ENCODE measurements at places on chromosomes 11 and 22. TPM values are rescaled to one million over a fixed set of nuclear protein-coding genes. Genes with fewer than 3 reads are reported as not detected.

SMC1B gene
- not detected for total RNA-seq

C11orf91 gene
- total RNA-seq, result not detected

BAIAP2L2 gene
- total RNA-seq, result 2.3 TPM

OR51B5 gene
- total RNA-seq, result not detected

DLG2 gene
- 8.2 TPM for total RNA-seq

RFPL1 gene
- total RNA-seq, result not detected

PHOX2A gene
- total RNA-seq, result 1.4 TPM

TMEM86A gene
- 2.3 TPM for total RNA-seq

DNA sequence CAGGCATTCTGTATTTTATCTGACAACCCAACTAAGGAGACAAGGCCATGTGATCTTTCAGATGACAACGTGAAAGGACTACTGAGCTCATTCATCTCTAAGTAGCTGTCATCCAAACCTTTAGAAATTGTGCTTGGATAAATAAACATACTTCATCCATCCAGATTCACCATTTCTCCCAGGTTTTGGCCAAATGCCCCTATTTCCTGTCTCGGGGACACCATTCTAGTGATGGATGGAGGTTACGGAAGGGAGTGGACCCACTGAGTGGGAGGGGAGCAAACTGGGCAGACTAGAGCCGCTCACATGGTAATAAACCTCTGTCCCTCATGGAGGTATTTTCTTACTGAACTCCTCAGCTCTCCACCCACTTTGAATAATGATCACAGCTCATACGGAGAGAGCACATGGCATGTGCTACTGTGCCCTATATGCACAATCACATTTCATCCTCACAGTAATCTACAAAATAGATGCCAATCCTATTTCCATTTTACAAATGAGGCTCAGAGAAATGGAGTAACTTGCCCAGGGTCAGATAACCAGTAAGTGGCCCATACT is 114.4 kb downstream of the SLC1A2 start:
- H3K4me3 ChIP-seq, result no peak overlapping the region
- H3K36me3 ChIP-seq, result no peaks in the 10 kb centered on the region
- no peaks in the 10 kb centered on the region for H3K27me3 ChIP-seq
- no peak overlapping the region for H3K27ac ChIP-seq

- no peak within 1 kb of the TSS for H3K27ac ChIP-seq
- no peaks in the 10 kb centered on the region for H3K27me3 ChIP-seq
- no peaks in the 10 kb centered on the region for H3K4me1 ChIP-seq
- peak within 1 kb of the TSS; percentile 60 for H3K4me3 ChIP-seq
These were observed at the start of gene ANO3 for GRCh38 chr11:26331911-26332571. TSS of gene ANO3 (plus strand) at chr11:26332130. CDS start at chr11:26332276, 146 bp downstream.

- no peak overlapping the region for H3K27ac ChIP-seq
- no peaks in the 10 kb centered on the region for H3K27me3 ChIP-seq
- no peak for DNase-seq
- no peak overlapping the region for H3K4me3 ChIP-seq
- peaks cover 7% of the 10 kb centered on the region for H3K36me3 ChIP-seq
These were observed 105.5 kb downstream of the CSNK2A3 start for GRCh38 chr11:11247576-11247975.

GRCh38 chr22:37229012-37229804 is 14.9 kb downstream of the RAC2 start:
- no peaks in the 10 kb centered on the region for H3K36me3 ChIP-seq
- no peaks in the 10 kb centered on the region for H3K4me1 ChIP-seq
- no peak overlapping the region for H3K27ac ChIP-seq
- no peak for DNase-seq
- no peak overlapping the region for H3K4me3 ChIP-seq
- H3K27me3 ChIP-seq, result no peaks in the 10 kb centered on the region

DNA sequence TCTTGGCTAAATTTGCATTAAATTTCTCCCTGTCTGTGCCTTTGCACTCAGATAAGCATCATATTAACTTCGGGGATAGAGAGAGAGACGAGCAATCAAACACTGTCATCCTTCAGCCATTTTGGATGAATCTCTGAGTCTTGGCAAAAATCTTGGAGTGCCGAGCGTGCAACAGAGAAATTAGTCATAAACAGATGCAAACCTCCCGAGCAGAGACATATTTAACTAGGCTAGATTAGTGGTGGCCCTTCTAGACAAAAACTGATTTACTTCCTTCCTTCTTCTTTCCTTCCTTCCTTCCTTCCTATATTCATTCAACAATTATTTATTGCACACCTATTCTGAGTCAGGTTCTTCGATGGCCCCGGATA is 114.4 kb upstream of the BLID start:
- H3K36me3 ChIP-seq, result no peaks in the 10 kb centered on the region
- peaks cover 11% of the 10 kb centered on the region for H3K4me1 ChIP-seq
- H3K27ac ChIP-seq, result no peak overlapping the region
- no peak for DNase-seq
- H3K27me3 ChIP-seq, result no peaks in the 10 kb centered on the region
- H3K4me3 ChIP-seq, result no peak overlapping the region

GRCh38 chr11:35404388-35404775 is 15.0 kb downstream of the SLC1A2 start:
- no peaks in the 10 kb centered on the region for H3K27me3 ChIP-seq
- H3K36me3 ChIP-seq, result no peaks in the 10 kb centered on the region
- no peak overlapping the region for H3K27ac ChIP-seq
- H3K4me1 ChIP-seq, result no peaks in the 10 kb centered on the region
- H3K4me3 ChIP-seq, result no peak overlapping the region

GRCh38 chr11:3002871-3003270 is 10.7 kb upstream of the NAP1L4 start:
- peaks cover 61% of the 10 kb centered on the region for H3K36me3 ChIP-seq
- H3K27me3 ChIP-seq, result no peaks in the 10 kb centered on the region
- H3K4me3 ChIP-seq, result no peak overlapping the region
- no peak overlapping the region for H3K27ac ChIP-seq

GRCh38 chr22:45455621-45456020 is 42.1 kb downstream of the RIBC2 start:
- H3K4me1 ChIP-seq, result no peaks in the 10 kb centered on the region
- H3K36me3 ChIP-seq, result no peaks in the 10 kb centered on the region
- no peaks in the 10 kb centered on the region for H3K27me3 ChIP-seq

GRCh38 chr22:37870273-37870672 is 21.1 kb downstream of the EIF3L start:
- H3K36me3 ChIP-seq, result peaks cover 58% of the 10 kb centered on the region
- DNase-seq, result no peak
- no peak overlapping the region for H3K4me3 ChIP-seq
- H3K4me1 ChIP-seq, result no peaks in the 10 kb centered on the region

- H3K4me3 ChIP-seq, result peak overlapping the region; percentile 87
- H3K4me1 ChIP-seq, result peaks cover 2% of the 10 kb centered on the region
- H3K27ac ChIP-seq, result no peak overlapping the region
- H3K27me3 ChIP-seq, result no peaks in the 10 kb centered on the region
- no peak for DNase-seq
These were observed 808 bp upstream of the MSANTD2 start for GRCh38 chr11:124801014-124801413.

DNA sequence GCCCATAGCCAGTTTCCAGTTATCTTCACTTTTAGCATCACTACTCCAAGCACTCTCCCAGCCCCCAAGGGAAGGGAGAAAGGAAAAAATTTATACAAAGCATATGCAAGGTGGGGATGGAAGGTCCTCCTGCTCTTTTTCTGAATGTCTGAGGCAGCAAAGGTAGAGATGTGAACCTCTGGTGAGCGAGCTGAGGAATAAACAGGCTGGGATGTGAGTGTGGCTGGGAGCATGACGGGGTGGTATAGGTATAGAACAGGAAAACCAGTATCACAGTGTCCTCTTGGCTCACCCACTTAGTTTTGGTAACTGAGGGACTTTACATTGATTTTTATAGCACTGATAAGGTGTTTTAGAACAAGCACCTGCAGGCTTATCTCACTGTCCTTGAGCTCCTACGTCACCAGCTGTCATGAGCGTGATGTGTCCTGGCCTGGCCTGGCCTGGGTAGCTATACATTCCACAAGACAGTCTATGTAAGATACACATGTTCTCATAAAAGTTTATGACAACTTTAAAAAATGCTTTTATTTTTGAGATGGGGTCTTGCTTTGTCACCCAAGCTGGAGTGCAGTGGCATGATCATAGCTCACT is 10.3 kb upstream of the POLD3 start:
- H3K27ac ChIP-seq, result no peak overlapping the region
- H3K36me3 ChIP-seq, result no peaks in the 10 kb centered on the region
- no peak for DNase-seq
- no peaks in the 10 kb centered on the region for H3K4me1 ChIP-seq

- no peak for DNase-seq
- H3K4me3 ChIP-seq, result no peak overlapping the region
- H3K27me3 ChIP-seq, result peaks cover 2% of the 10 kb centered on the region
These were observed 3.2 kb downstream of the SCGB1A1 start for GRCh38 chr11:62421996-62422395.

GRCh38 chr11:30938171-30938570 is 352.0 kb upstream of the MPPED2 start:
- no peaks in the 10 kb centered on the region for H3K27me3 ChIP-seq
- H3K4me1 ChIP-seq, result no peaks in the 10 kb centered on the region
- no peak for DNase-seq
- no peak overlapping the region for H3K4me3 ChIP-seq
- H3K36me3 ChIP-seq, result peaks cover 6% of the 10 kb centered on the region
- no peak overlapping the region for H3K27ac ChIP-seq

- H3K27ac ChIP-seq, result no peak overlapping the region
- peaks cover 9% of the 10 kb centered on the region for H3K36me3 ChIP-seq
- H3K4me3 ChIP-seq, result no peak overlapping the region
- no peaks in the 10 kb centered on the region for H3K27me3 ChIP-seq
- H3K4me1 ChIP-seq, result no peaks in the 10 kb centered on the region
These were observed 1.1 kb upstream of the IL18BP start for GRCh38 chr11:71997594-71997993.

- no peaks in the 10 kb centered on the region for H3K27me3 ChIP-seq
- no peaks in the 10 kb centered on the region for H3K4me1 ChIP-seq
- DNase-seq, result no peak
- no peak overlapping the region for H3K4me3 ChIP-seq
These were observed 69.4 kb downstream of the LINC01488 start for GRCh38 chr11:69550846-69551245.

GRCh38 chr11:44766972-44767278 is 40.2 kb downstream of the TSPAN18 start:
- peaks cover 2% of the 10 kb centered on the region for H3K4me1 ChIP-seq
- H3K27me3 ChIP-seq, result no peaks in the 10 kb centered on the region
- no peak overlapping the region for H3K4me3 ChIP-seq
- peaks cover 20% of the 10 kb centered on the region for H3K36me3 ChIP-seq
- DNase-seq, result peak; percentile 24

GRCh38 chr22:46971099-46971763 is 208.8 kb downstream of the TBC1D22A start:
- no peaks in the 10 kb centered on the region for H3K27me3 ChIP-seq
- no peak overlapping the region for H3K4me3 ChIP-seq
- no peak for DNase-seq
- peaks cover 4% of the 10 kb centered on the region for H3K36me3 ChIP-seq
- H3K27ac ChIP-seq, result no peak overlapping the region
- no peaks in the 10 kb centered on the region for H3K4me1 ChIP-seq
